Prostate gland (tissue), 2 donors: ENCODE measurements at places on chromosomes 3 and 15. TPM values are rescaled to one million over a fixed set of nuclear protein-coding genes. Genes with fewer than 3 reads are reported as not detected.

GRCh38 chr15:74955796-74956647 lies 550 bp downstream of the RPP25 start:
- peak overlapping the region; percentile 45 for H3K4me3 ChIP-seq
- H3K4me1 ChIP-seq: peaks cover 9% of the 10 kb centered on the region
- H3K27me3 ChIP-seq: no peaks in the 10 kb centered on the region
- DNase-seq: peak; percentile 52

GRCh38 chr3:14413381-14414071 lies 11.1 kb downstream of the SLC6A6 start:
- H3K4me3 ChIP-seq: no peak overlapping the region
- no peaks in the 10 kb centered on the region for H3K4me1 ChIP-seq
- H3K27ac ChIP-seq: no peak overlapping the region

GRCh38 chr3:172449466-172450149 lies 1.4 kb upstream of the GHSR start:
- H3K4me1 ChIP-seq: no peaks in the 10 kb centered on the region
- H3K4me3 ChIP-seq: no peak overlapping the region
- H3K36me3 ChIP-seq: no peaks in the 10 kb centered on the region

DNA sequence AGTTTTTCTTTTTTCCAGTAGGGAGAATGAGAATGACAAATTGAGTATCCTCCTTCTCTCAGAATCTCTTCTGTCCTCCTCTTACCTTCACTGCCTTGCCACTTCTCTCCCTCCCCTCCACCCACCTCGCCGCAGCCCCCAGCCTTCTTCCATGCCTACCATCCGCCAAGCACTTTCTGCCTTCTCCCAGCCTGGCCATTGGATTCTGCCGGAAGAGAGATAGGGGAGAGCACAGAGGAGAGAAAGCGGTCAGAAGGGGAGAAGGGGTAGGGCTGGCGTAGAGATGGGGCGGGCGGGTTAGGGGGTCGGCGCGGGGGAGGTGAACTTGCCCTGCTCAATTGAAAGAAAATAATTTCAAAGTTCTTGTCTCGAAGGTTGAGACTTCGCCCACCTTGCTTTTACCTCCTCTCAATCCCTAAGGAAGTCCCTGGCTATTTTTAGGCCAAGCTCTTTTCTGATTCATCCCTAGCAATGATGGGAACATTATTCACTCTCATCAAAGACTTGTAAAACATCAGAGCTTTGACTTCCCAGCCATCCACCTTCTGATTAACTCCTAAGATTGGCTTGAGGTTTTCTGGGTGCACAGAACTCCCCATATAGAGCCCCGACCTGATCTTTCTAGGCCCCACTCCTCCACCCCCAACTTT lies 811 bp downstream of the C3orf52 start:
- no peak for DNase-seq
- no peaks in the 10 kb centered on the region for H3K27me3 ChIP-seq
- H3K36me3 ChIP-seq: no peaks in the 10 kb centered on the region
- H3K4me3 ChIP-seq: peak overlapping the region; percentile 29
- peak overlapping the region; percentile 71 for H3K27ac ChIP-seq

DNA sequence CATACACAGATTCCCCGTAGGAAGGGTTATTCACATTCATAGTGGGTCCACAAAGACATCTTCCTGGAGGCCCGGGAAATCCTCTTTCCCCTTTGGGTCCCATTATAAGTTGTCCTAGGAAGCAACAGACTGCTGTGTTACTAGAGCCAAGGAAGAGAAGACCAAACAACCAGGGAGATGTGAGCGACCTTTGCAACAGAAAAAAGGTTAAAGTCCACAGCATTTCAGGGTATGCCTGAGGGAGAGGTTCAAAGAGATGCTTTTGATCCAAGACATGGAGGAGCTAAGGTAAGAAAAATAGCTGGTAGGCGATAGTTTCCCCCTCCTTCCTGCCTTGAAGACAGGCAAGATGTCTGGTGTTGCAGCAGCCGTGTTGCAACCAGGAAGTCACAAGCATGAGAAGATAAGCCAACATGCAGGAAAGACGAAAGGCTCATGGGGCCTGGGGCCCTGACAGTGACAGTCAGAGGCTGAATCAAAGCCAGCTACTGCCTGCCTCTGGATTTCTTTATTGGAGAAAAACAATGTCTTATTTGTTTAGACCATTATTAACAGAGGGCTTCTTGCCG lies 30.9 kb downstream of the EAF1 start:
- no peak overlapping the region for H3K4me3 ChIP-seq
- H3K27ac ChIP-seq: no peak overlapping the region
- H3K36me3 ChIP-seq: no peaks in the 10 kb centered on the region
- H3K4me1 ChIP-seq: no peaks in the 10 kb centered on the region
- no peak for DNase-seq

VEPH1 gene
- total RNA-seq: 3.4 TPM

SCAANT1 gene
- not detected for total RNA-seq

ZSCAN29 gene
- total RNA-seq: 18.3 TPM
